ENCODE measurements at places on chromosomes 6 and 20.

DNA sequence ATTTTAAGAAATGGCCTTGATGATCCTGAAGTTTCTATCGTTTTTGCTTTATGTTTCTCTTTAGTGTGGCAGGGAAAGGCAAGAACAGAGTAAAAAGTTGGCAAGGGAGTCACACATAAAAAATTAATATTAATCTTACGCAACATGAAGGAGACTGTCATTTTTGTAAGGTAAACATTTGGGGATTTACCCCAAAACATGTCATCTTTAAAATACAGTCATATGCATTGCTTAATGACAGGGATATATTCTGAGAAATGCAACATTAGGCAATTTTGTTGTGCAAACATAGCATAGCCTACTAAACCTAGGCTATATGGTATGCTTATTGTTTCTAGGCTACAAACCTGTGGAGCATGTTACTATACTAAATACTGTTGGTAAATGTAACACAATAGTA is 5.4 kb downstream of the RBL1 start:
- DNase-seq: no peak

- DNase-seq: peak; percentile 57
Measured at GRCh38 chr6:155084431-155085123, 89.5 kb downstream of the TIAM2 start.

DNA sequence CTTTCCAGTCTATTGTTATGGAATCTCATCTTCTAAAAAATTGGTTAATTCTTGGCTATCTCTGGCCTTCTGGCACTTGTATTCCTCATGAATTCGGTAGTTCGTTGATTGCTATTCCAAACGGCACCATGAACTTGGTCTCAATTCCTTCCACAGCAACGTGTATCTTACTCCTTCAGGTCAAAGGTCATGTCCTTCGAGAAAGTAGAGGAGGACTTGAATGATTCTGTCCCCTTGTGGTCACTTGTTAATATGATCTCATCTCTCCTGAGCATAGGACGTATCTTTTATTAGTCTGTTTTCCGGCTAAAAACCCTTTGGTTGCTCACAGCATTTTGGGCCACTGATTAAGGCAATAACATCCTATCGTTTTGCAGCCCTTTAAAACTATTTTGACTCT is 9.4 kb downstream of the TLDC2 start:
- DNase-seq: no peak

DNA sequence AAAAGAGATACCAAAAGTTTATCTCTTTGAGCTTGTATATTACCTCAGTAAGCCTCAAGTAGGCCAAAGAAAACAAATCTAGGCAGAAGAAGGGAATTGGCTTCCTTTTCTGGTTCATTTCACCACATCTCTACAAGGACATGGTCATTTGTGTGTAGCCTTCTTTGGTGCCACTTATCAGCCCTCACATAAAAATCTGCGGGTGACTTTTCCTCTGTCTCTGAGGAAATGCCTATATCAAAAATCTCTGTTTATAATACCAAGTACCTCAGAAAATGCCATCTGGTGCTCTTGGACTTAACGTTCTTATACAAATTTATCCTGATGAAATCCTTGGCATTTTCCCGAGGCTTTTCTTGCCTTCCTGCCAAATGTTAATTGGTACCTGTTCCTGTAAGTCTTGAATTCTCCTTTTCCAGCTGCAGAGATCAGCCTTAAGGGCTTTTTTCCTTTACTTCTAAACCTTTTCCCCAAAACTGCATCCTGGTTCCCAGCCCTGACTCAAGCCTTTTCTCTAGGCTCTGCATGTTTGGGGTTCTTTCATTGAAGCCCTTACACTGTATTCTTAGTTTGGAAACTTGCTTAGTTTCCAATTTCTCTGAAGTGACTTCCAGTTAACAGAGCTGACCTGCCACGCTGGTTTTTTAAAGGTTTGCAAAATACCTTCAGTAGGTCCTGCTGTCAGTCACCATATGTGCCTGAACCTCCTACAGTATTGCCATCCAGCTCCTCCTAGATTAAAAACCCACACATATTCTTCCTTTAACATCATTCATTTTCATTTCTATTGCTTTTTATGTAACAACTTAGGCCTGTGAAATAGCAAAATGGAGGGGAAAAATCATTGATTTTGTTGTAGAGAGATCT is 191.2 kb upstream of the PREP start:
- DNase-seq: no peak

GRCh38 chr6:80335121-80335531 is 228.7 kb downstream of the BCKDHB start:
- DNase-seq: peak; percentile 49

DNA sequence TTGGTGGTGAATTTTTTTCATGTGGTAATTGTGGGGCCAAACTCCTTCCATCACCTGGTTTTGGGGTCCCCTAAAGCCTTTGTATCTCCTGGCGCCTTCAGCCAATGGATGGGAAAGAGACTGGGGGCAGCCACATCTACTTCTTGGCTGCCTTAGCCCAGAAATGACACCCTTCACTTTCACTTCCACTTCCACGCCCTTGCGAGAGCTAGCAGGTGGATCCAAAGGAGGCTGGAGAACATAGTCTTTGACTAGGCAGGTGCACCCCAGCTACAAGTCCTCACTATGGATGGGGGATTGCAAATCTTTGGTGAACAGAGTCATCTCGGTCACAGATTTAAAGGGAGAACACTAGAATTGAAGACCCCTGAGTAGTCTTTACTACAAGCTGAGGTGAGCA is 70.8 kb downstream of the NDUFAF5 start:
- no peak for DNase-seq

GRCh38 chr6:131918650-131919355 is 32.4 kb downstream of the CCN2 start:
- DNase-seq: no peak

DNA sequence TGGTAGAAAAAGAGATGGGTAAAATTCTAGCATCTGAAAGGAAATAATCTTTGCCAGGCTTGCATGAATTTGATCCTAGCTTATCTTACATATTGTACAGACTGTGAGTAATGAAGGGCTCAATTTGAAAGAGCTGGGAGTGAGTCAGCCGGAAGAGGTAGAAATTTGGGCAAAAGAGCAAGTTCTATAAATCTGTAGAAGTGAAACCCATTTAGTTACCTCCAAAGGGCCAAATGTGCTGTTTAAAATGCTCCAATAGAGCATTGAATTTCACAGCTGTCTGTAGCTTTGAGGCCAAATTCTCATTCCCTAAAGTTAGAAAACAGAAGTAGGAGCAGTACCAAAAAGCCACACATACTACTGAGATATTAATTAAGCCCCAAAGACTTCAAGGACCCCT is 466.1 kb downstream of the BTBD3 start:
- DNase-seq: no peak

DNA sequence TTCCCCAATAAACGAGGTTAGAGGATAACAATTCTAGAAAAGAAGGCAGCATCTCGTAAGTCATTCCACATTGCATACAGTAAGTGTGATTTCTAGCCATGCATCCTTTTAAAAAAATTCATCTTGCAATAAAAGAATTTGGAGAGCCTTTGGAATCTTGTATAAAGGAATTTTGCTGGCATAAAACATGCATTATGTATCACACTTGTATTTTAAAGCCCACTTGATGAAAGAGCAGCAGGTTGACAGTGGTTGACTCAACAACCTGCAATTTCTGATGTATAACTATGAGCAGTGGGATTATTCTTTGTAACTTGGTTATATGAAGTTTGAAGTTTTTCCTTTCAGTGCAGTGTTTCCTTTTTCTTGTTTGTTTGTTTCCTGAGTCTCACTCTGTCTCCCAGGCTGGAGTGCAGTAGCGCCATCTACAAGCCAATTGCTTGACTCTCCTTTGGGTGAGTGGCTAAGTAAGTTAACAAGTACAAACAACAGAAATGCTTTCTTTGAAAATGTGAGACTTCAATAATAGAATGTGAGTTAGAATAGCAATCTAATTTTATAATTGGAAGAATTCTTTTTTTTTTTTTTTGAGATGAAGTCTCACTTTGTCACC is 39.9 kb downstream of the JARID2 start:
- peak; percentile 65 for DNase-seq

- DNase-seq: no peak
Measured at GRCh38 chr20:60011512-60012507, 53.6 kb downstream of the CDH26 start.

- no peak for DNase-seq
Measured at GRCh38 chr20:19961293-19961692, 55.9 kb upstream of the NAA20 start.

DNA sequence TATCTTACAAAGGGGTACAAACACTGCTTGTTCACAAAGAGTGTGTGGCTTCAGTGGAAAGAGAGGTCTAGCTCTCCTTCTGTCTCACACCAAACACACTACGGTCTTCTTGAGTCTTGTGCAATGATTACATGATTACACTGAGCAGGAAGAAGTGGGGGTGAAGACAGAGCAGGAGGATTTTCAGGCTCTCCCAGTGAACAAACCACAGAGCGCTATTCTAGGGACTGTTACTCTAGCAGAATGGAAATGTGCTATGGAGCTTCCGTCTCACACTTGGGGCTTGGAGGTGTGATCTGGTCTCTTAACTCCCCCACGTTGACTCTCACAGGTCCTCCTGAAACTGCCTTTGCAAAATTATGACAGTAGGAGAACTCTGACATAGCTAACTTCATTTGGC is 203.4 kb downstream of the MYLK4 start:
- no peak for DNase-seq

DNA sequence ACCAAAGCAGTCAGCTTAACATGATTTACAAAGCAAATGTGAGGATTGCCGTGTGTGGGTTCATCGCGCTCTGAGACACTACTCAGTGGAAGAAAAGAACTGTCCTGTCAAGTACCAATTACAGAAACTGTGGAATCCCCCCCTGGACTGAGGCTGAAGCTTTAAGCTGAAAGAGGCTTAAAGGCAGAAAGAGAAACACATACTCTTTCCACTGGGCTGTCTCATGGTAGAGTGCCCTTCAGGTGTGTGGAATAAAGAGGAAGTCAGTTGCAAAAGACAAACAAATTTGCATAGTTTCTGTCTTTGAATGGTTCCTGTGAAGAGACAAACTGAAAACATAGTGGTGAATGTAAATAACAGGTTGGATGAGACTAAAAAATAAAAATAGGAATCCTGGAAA is 560.4 kb upstream of the SYNCRIP start:
- DNase-seq: no peak

DNA sequence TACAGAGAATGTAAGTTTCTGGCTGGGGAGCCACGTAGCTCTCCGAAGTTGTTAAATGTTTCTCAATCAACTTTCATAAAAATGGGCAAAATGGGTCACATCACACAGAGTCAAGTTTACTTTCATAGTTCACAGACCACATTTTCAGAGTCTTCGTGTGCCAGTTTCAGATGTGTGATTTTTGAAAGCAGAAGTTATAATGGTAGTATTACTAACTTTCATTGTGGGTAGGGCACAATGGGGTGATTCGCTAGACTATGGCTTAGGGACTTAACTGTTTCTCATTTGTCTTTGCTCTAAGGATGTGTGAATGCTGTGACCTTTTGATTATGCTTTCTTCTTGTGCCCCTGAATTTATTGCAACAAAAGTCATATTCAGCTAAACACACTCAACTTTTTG is 109.0 kb upstream of the SUPT3H start:
- DNase-seq: no peak

- no peak for DNase-seq
Measured at GRCh38 chr6:135159531-135159930, 21.6 kb upstream of the MYB start.

DNA sequence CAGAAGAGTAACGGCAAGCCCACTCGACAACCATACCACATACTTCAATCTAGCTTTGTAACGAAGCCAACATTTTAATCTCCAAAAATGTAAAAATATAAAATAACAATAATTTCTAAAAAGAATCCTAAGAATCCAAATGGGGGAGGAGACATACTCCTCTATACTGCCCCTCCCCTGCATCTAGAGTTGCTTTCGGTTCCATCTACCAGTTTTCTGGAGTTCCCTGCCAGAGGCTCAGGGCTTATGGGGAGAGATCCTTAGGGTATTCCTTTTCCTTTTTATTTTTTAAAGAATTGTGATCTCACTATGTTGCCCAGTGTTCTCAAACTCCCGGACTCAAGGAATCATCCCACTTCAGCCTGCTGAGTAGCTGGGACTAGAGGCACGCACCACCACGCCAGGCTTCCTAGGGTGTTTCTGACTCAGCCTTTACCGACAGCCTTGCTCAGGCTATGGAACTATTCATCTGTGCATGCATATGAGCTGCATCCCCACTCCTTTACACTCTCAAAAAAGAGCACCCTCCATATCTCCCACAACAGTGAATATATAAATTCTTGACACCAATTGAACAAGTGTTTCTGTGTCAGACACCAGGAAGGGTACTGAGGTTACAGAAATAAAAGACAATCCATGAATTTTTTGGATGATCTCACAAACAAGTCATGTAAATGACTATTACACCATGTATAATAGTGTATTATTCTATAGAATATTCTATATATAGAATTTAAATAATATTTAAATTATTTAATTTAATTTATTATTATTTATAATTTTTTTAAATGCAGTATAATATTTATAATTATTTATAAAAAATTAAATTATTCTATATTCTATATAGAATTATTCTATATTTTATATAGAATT is 40.7 kb upstream of the UBR2 start:
- peak; percentile 50 for DNase-seq

GRCh38 chr6:38209371-38210260 is 390.1 kb downstream of the ZFAND3 start:
- no peak for DNase-seq

GRCh38 chr6:169273511-169273910 is 19.9 kb upstream of the THBS2 start:
- no peak for DNase-seq

GRCh38 chr6:148085631-148086331 is 256.9 kb upstream of the SASH1 start:
- DNase-seq: peak; percentile 31

DNA sequence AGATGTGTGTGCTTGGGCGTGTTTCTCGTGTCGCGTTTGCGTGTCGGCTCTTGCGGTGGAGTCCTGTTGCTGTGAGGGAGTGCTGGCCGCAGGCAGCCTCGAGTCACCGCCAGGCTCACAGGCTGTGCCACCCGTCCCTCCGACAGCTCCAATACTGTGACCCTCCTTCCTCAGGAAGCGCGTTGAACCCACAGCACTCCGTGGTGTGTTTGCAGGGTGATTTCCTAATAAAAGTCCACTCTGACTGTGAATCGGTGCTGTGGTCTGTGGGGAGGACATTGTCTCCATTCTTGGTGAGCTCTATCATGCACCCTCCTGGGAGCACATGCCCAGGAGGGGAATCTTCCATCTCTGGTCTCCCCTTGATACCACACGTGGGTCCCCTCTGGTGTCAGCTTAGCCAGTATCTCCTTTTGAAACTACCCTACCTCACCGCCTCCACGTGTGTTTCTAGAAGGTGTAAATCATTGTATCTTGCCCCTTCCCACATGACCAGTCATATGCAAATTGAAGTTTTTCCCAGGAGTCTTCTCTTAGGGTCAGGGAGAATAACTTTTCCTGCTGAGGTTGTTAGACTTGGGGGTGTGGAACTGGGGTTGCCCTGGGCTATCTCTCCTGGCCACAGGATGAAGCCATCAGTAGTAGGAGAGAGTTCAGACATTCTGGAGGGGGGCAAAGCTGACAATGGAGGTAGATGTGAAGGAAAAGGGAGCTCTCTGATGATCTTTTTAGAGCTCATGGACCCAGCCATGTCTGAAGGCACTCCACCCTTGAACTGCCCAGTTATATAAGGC is 13.3 kb upstream of the PCMTD2 start:
- no peak for DNase-seq

GRCh38 chr6:13431861-13432465 is 55.4 kb downstream of the GFOD1 start:
- peak; percentile 20 for DNase-seq

Measured in fibroblast of skin of abdomen (primary cell).